ENCODE measurements at places on chromosomes 5 and 9.

GRCh38 chr9:128276574-128277270, 646 bp downstream of the SWI5 start:
- no peak for DNase-seq

- no peak for DNase-seq
Measured at GRCh38 chr9:129567842-129568559, 52.9 kb downstream of the C9orf50 start.

DNA sequence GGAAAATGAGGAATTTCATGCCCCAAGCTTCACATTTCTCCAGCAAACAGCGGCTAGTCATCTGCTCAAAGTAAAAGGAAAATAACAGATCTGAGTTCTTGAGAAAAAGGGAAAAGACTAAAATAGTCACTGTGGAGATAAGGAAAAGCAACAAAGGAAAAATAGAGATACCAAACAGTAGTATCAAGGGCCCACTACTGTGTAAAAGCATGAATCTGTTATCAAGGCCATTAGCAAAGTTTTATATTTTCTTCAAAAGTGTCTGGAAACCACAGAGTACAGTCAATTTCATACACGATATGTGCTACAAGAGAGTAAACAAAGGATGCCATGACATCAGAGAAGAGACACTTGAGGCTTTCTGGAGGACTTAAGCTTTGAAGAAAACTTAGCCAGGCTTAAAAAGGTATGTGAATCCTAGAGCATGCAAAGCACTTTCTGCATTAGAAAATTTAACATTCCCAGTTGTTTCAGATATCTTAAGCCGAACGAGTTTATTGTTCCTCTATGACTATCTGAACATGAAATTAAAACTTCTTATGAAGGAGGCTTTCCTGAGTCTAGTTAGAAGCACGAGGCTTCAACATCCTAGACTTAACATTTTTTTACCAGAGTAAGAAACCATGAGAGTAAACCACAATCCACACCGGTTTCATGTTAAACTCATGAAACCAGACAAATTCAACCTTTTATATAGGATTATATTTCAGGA, 1.2 kb downstream of the TTC33 start:
- no peak for DNase-seq

DNA sequence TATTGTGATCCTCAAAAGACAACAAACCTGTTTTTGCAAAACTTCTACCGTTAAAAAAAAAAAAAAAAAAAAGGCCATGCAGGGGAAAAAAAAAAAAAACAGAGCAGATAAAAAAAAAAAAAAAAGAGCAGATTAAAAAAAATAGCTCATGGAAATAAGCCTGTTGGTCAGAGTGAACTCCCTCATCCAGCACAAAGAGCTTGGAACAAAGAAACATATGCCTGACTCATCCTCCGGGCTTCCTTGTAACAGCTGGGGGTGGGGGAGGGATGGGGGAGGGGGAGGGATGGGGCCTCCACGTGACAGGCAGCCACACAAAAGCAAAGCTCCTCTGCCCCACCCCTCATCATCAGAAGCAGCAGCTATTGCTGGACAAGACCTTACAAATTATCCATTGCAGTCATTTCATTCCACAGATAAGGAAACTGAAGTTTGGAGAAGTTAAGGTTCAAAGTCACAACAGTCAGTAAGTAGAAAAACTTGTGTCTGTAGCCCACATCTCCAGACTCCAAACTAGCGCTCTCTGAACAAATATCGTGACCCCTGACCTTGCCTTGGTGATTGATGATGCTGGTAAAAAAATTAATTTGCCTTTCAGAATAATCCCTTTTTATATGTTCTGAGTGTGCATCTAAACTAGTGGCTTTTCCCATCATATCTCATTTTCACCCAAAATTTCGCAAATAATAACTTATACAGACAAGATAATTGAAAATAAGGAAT, 38.9 kb downstream of the SLC35D2 start:
- no peak for DNase-seq

DNA sequence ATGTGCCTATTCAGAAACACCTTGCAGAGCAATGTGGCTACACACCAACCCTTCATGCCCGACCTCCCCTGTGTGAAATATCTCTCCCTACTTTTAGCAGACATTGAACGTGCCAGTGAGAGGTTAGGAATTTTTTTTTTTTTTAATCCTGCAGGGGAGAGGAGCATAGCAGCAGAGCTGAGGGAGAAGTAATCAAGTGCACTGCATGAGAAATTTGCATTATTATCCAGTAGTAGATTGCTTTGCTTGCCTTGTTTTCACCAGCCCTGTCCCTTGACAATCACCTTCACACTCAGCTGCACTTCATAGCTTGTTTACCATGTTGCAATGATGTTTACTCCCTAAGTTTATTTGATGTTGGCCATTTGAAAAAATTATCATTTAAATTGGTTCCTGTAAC, 489.6 kb upstream of the ZNF608 start:
- DNase-seq, result no peak

- DNase-seq, result no peak
Measured at GRCh38 chr9:117411547-117411946, 3.3 kb downstream of the ASTN2 start.

GRCh38 chr5:53613061-53613460, 52.6 kb downstream of the NDUFS4 start:
- DNase-seq, result no peak

DNA sequence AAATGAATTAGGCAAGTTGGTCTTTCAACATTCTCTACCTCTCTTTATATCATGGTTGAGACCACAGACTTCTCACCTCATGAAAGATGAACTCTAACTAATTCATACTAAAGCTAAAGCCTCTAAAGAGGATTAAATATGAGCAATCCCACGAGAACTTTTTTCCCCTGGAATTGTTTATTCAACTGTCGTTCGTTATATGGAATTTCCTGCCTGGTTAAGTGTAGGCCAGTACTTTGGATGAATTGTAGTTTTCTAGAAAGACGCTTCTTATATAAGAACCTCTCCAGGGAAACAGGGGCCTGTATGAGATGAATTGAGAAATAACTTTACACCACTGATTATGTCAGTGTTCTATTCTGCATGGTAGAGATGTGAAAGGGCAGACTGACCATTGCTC, 42.9 kb downstream of the PDCD1LG2 start:
- no peak for DNase-seq

- no peak for DNase-seq
Measured at GRCh38 chr9:7811677-7812076, 12.1 kb upstream of the DMAC1 start.

DNA sequence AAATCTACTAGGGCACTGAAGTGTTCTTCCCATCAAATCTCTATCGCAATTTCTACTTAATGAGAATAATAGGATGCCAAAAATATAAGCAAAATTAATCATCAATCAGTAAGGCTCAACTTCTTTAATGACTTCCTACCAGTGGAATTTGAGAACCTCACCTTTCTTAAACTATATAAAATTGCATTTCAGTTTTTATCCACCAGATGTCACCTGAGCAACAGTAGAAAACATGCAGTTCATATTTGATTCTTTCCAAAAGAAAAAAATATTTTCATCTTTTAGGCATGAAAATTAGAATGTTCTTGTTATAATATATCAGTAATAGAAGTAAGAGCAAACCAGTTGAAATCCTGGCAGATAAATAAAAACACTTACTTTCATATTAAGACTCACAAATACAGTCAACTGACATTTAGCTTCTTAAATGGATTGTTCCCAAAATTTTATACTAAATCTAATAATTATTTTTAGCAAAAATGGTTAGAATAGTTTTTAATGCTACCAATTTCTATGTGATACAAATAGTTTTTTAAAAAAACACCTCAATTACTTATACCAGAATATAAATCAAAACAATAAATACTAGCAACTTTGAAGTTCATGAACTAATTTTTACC, 13.4 kb upstream of the CCDC112 start:
- peak; percentile 50 for DNase-seq

DNA sequence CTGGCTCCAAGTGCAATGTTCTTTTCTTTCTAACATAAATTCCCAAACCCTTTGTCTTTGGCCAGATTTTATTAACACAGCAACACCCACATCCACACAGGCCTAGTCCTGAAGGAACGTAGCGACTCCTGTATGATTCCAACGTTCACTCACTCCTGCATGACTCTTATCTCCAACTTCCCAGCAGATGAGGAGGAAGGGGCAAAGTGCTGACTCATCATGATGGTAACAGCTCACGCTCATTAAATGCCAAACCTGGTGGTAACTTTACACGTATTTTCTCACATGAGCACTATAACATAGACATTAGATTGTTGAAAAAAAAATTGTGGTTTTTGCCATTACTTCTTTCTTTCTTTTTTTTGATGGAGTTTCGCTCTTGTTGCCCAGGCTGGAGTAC, 1349.5 kb downstream of the EFNA5 start:
- no peak for DNase-seq

DNA sequence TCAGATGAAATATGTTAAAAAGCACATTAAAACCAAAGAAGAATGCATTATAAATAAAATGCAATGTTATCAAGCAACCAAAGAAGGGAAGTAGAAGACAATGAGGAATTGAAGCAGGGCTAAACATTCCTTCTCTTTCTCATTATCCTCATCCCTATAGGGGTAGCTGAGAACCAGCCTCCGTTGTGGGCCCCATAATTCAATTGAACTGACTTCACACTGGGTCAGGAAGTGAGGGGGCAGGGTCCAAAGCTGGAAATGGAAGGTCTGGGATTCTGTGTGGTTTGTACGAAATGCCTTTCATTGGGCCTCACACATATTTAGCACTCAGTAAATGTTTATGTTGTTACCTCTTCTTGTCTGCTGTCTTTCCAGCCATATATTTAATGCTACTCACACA, 220.4 kb upstream of the CD180 start:
- DNase-seq, result no peak

DNA sequence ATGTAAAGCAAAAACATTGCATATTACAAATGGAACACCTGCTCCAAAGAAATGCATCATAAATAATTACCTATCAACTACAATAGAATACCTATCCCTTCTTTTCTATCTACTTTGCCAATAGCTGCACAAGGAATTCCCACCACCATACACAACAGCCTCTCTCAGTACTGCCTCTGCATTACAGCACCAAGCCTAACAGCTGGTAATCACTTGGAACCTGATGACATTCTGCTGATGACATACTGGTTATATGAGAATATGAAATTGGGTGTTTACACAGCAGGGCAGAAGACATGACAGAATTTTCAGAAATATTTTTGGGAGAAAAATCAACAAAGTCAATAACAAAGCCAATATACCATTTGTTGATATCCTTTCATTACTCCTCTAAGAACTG, 43.2 kb downstream of the PSMB7 start:
- DNase-seq, result no peak

DNA sequence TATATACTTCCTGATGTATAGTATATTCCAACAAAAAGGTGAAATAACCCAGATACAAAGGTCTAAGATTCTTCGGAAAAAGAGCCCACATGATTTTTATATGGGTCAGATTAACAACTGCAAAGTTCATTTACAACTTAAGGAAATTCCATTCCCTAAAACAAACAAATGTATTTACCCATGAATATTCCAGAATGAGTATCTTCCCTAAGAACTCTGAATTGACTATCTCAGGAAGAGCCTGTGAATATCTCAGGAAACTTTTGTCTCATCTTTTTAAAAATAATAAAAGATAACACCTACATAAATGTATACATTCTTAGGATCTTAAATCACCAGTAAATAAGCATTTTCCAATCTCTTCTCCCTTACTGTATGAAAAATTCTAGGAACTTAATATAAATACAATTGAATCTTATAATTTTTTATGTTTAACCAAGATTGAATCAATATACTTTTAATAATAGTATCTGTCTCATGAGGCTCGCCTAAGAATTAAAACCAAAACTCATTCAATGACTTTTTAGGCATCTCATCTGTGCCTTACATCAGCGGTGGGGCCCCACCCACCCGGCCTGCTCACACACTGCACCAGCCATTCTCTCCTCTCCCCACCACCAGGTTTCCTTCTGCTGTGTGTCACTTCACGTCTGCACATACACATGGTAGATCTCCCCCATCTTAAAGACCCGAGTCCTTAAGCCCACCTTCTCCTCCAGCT, 78.1 kb downstream of the RAPGEF1 start:
- no peak for DNase-seq

GRCh38 chr5:64811050-64811640, 42.4 kb downstream of the CWC27 start:
- peak; percentile 40 for DNase-seq

DNA sequence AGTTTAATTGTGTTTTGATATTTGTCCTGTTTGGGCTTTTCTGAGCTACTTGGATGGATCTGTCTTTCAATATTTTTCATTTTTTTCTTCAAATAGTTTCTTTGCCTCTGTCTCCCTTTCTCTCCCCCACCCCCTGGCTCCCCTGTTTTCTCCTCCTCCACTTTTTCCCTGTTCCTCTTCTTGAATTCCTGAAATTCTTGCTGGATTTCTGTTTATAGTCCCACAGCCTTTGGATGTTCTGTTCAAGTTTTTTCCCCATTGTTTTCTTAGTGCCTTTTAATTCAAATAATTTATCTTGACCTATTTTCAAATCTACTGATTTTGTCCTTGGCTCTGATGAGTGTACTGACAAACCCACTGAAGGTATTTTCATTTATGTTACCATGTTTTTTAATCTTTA, 113.0 kb downstream of the VPS13A start:
- no peak for DNase-seq

GRCh38 chr9:98935071-98935505, 8.6 kb upstream of the COL15A1 start:
- DNase-seq, result no peak

DNA sequence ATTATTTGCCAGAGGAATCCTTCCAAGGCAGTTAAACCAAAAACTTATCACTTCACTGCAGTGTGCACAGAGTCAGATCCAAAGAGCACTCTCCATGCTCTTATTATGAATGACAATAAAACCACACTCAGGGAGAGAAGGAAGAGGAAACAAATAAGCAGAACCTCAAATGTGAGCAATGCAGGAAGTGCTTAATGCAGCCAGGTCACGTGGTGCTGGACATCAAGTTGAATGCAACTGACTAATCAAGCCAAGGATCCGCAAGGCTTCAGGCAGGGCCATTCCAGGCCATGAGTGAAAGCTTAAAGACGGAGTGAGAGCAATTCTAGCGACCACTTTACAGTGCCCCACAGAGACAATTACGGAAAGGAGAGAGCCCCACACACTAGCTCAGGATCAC, 230.4 kb upstream of the PUM3 start:
- no peak for DNase-seq
